Stimulated activated CD8-positive, alpha-beta memory T cell treated with anti-CD3 and anti-CD28 coated beads, Interleukin-7, amount 100 ng/mL, for 1 hour (primary cell): ENCODE measurements at places on chromosomes 4 and X.

DNA sequence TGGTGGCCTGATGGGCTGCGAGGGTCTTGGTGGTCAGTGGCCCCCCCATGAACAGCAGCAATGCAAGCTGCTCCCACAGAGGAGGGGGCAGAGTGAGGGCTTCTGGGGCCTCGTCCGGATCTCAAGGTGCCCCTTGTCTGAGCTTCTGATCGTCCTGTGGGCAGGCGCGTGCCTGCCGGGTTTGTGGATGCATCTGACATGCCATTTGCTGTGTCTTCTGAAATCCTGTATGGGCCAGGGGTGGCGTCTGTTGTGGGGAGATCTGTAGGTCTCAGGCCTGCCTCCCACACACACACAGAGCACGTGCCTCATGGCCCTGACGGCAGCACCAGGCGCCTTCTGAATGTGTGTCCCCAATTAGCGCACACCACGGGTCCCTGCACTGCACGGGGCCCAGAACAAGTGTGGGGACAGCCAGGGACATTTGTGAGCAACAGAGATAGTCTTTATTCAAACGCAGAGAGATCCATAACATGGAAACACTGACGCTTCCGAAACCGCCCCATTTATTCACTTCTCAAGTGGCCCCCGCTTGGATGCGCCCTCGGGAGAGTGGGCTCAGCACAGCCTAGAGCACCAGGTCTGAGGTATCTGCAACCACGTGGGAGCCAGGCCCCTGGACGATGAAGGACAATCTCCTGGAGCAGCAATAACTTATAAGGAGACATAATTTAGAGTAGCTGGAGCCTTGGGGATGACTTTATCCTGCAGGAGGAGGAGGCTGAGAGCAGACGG, 5.7 kb downstream of the SPON2 start:
- DNase-seq, result no peak

- DNase-seq, result no peak
Measured at GRCh38 chr4:154416190-154416547, 75.4 kb downstream of the DCHS2 start.

GRCh38 chrX:44401151-44401550, 57.7 kb upstream of the EFHC2 start:
- no peak for DNase-seq

DNA sequence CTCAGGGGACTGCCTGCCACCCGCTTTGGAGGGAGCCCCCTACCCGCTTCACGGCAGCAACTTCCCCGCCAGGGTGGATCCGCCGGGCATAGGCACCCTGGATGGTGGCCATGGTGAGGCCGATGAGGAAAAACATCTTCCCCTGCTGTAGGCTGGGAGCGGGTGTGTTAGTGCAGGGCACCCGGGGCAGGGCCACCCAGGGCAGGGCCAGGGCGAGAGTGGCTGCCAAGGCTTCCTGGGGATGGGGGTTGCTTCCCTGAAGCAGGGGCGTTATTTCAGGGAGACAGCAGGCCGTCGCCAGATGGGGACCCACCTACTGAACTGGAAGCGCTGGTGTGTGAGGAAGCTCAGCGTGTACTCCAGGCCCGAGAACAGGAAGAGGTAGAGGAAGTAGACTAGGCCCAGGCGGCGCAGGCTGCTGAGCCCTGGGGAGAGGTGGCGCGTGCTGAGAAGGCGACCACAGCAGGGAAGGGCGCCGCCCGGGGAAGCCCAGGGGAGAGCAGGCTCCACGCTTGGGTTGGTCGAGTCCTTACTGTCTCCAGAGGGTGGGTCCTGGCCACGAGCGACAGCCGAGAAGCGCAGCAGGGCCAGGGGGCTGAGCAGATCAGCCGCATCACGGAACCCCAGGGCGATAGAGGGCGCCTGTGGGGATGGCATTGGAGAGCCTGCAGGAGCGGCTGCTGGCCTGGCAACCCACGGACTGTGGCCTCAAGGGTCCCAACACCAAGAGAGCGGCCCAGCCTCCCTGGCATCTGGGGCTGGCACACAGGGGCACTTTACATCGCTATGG, 31.5 kb downstream of the NOP14 start:
- no peak for DNase-seq

DNA sequence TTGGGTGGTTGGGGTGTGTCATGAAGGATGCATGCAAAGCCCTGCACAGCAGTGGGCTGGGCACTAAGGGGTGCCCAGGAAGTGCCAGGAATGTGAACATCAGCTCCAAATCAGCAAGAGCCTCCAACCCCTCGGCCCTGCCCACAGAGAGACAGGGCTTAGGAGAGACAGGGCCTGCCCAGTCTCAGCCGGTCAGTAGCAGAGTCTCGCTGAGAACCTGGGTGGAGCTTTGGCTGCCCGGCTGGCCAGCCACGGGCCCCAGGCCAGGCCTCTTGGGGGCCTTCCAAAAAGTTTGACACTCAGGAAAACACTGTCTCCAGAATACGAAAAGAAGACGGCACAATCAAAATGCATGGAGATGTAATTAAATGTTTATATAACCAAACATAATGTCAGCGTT, 4.3 kb upstream of the MXD4 start:
- no peak for DNase-seq

DNA sequence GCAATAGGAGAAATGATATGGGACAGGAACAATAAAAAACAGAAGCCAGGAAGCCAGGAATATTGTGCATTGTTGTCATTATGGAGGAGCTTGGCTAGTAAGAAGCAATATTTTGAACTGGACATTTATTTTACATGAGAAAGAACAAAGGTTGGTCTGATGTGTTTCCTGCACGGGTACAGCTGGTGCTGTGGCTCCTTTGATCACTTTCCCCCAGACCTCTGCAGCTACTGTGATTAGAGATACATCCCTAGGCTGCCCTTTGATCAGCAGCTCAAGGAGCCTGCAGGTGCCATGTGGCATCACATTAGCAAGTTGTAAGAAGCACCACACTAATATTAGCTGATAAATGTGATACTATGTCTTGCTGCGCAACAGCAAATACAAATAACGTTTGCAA, 2.5 kb downstream of the PDGFC start:
- no peak for DNase-seq

DNA sequence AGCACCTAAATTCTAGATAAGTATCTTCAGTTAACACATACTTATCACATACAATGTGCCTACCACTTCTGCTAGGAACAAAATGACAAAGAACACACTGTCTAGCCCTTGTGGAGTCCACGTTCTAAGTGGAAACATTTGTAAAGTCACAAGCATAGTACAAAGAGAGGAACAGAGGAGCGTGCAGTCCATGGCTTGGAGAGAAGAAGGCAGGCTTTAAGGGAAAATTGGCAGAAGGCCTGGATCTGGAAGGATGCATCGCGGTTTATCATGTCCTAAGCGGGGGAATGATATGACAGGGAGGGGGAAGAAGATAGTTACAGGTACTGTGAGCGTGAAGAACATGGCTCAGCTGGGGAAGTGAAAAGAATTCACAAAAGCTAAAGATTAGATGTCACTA, 218.0 kb downstream of the PRDM5 start:
- no peak for DNase-seq

GRCh38 chrX:57977992-57978391, 67.7 kb upstream of the ZXDA start:
- DNase-seq, result no peak

- DNase-seq, result no peak
Measured at GRCh38 chrX:21408307-21408706, 34.1 kb downstream of the CNKSR2 start.

GRCh38 chrX:82232679-82233078, 1030.8 kb downstream of the SH3BGRL start:
- DNase-seq, result no peak

- DNase-seq, result no peak
Measured at GRCh38 chrX:150119323-150119722, 181.0 kb upstream of the EOLA2 start.

DNA sequence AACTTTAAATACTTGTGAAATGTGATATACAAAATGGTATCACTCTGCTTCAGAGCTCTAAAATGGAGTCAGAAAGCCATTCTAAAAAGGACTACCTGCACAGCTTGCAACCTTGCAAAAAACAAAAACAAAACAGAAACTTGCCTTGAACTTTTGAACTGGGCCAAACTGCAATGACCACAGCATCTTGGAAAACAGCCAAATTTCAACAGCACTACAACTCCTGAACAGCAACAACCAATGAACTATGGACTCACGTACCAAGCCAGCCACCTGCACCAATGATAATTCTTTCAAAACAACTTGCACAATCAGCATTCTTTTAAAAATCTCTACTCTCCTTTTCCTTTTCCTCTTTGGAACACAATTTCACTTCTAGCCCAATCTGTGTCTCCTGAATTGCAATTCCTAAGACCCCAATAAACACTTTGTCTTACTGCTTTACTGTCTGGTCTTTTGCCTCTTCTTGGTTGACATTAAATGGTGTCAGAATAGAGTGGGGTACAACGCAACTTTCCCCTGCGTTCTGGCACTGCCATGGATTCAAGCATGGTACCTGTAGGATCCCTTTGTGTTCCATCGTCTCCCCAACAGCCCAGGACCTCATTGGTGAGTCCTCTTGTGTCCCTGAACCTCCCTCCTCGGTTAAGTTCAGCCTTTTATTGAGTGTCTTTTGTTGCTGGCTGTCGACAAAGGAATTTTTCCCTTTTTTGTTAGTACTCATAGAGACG, 35.7 kb upstream of the FMR1 start:
- DNase-seq, result no peak

DNA sequence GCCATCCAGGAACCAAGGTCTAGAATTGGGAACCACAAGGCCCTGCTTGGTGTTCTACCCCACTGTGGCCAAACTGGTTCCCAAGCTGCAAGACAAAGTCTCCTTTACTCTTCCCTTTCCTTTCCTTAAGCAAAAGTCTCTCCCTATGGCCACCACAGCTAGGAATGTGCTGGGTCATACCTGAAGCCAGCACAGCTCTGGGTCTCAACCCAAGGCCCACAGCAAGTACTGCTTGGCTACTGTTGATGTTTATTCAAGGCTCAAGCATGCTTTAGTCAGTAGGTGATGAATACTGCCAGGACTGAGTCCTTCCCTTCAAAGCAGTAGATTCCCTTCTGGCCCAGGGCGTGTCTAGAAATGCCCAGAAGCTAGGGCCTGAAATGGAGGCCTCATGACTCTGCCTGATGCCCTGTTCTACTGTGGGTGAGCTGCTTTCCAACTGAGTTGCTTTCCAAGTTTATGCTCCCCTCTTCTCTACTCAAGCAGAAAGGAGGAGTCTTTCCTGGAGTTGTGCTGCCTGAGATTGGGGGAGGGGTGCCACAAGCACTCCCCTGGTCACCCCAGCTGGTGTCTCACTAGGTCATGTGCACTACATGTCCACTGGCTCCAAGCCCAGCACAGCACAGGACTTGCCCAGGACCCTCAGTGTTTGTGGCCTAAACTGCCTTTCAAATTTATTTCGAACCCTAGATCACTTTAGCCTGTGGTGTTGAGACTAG, 44.9 kb downstream of the STAP1 start:
- no peak for DNase-seq

DNA sequence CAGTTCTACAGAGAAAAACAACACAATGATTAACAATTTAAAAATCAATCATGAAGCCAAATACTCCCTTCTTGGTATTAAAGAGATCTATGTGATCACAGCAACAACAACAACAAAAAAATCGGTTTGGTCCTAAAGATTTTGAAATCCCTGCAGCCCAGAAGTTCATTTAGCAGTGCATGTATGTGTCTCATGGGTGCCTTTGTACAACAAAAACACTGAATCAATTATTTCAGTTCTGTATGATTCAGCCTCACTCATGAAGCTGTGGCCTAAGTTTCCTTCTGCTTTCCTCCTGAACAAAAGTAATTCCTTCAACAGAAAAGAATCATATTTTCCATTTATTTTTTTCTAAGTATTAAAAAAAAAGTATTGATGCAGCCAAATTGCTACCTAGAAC, 393.4 kb upstream of the NDST3 start:
- no peak for DNase-seq

- no peak for DNase-seq
Measured at GRCh38 chr4:15934259-15934658, 4.3 kb downstream of the FGFBP1 start.

DNA sequence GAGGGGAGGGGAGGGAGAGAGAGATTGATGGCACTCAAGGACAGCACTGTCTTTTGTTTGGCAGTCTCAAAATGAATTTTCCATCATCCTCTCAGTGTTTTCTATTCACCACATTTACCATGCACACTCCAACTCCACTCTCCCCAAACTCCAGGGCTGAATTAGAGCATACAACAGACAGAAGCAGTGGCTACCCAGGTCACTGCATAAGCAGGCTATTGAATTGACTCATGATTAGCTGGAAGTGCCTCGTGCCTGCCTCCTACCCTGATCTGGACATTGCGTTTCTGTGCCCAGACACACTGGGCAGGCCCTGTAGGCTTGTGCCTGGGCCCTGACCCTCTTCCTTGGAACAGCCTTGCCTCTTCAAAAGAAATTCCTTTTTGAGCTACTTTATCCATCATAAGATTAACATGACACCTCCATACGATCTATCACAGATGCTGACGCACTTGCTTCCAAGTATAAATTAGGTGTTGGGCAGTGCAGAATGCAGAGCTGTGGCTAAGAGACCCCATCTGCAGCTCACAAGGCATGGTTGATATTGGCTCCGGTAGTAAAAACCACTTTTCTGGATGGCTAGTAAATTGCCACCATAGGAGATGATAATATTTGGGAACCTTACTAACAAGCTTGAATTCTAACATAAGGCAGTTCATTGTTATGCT, 752.9 kb downstream of the RPA4 start:
- DNase-seq, result no peak

DNA sequence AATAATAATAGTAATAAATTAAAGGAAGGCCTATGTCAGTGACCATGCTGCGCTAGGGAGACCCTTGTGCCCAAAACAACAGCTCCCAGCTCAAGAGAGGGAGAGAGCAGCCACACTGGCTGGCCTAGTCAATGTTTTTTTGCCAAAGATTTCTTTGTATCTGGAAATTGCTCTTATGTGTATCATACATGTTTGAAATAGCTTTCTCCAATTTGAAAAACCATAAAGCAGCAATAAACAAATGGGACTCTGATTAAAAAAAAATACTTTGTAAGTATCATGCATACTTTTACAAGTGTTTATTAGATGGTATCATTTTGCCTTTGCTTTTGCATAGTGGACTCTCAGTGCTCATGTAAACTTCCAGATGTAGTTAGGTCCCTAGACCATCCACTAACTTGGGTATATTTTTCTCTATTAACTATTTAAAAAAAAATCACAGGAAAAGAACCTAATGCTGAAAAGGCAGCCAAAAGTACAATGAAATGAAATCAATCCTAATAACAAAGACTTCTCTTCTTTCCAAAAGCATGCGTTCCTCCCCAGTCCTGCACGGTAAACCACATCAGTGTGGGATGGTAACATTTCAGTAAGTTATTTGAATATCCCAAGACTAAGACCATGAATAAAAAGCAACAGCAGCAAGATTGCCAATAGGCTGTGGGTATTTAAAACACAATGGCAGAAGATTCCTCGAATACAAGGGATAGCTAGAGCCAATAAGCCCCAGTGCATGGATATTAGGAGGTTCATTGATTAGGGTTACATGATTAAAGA, 117.6 kb downstream of the PALLD start:
- no peak for DNase-seq

GRCh38 chr4:128298146-128298758, 10.6 kb upstream of the PGRMC2 start:
- no peak for DNase-seq

DNA sequence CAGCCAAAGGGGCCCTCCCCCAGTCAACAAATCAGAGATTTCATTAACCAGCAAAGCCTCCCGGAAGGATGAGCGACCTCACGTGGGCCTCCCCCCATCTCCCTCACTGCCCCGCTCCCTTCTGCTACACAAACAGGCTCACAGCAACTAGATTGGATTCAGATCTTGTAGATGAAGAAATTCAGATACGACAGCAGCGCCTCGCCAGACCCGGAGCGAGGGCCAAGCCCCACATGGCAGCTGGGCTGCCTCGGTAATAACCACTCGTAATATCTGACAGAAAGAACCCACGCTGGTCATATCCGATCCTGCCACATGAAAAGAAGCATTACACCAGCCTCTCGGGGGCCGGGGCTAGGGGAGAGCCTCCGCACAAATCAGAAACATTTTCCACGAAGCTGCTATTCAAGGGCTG, 581.3 kb downstream of the BCOR start:
- DNase-seq, result no peak
